Mesendoderm (in vitro differentiated cells): ENCODE measurements at places on chromosomes 3 and 15.

DNA sequence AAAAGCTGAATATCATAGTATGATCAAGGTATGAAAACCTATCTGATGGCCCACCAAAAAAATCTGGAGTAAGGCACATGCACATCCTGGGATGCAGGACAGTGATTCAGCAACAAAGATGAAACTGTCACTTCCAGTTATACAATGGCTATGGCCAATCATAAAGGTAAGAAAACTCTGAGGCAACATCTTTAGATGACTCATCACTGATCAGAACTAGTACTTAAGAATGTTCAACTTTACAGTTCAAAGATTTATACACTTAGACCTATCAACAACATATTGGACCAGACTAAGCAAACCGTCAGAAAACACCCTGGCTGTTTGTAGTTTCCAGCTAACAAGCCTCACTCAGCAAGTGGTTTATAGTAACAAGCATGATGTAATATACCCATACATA is 21.3 kb upstream of the PLCH1 start:
- DNase-seq = no peak

DNA sequence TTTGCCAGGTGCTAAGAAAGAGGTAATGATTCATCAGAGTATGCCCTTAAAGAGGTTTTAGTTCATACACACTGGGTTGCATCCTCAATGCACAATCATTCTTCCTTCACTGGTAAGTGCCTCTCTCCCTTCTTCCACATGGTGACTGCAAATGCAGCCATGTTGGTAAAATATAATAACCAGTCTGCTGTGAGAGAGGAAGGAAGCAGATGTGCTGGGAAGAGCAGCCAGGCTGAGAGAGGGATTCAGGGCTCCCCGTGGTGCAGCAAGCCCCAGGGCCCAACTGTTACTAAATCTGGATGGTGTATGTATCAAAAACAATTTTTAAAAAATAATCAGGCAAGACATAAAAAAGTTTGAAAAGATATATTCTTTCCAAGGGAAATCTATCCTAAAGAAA is 498.1 kb downstream of the MAGI1 start:
- no peak for DNase-seq

- no peak for DNase-seq
Observed at GRCh38 chr15:63523306-63523990, 19.1 kb downstream of the USP3 start.

GRCh38 chr15:90780916-90781315 is 63.8 kb downstream of the BLM start:
- no peak for DNase-seq

- no peak for DNase-seq
Observed at GRCh38 chr3:126859415-126860246, 123.3 kb upstream of the PLXNA1 start.

DNA sequence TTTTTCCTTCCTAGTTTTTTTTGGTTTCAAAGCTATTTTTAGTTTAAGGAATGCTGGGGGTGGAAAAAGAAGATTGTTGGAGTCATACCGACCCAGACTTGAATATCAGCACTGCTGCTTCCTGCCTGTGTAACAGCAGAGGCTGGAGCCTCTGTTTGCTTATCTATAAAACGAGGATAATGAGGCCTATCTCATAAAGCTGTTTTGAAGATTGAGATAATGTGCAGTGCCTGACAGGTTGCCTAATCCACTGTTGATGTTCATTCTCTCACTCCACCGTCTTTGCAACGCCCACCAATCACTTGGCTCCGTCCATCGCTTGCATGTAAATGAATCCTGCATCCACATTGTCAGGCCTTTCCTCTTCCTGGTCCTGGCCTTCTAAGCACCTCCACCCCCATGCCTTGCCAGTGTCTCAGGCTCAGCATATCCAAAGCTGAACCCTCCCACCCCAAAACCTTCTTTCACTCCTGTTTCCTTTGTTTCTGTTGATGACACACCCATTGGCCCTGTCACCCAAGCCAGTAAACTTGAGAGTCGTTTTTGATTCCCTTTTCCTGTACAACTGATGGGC is 94.9 kb downstream of the MEX3B start:
- DNase-seq = peak; percentile 85

DNA sequence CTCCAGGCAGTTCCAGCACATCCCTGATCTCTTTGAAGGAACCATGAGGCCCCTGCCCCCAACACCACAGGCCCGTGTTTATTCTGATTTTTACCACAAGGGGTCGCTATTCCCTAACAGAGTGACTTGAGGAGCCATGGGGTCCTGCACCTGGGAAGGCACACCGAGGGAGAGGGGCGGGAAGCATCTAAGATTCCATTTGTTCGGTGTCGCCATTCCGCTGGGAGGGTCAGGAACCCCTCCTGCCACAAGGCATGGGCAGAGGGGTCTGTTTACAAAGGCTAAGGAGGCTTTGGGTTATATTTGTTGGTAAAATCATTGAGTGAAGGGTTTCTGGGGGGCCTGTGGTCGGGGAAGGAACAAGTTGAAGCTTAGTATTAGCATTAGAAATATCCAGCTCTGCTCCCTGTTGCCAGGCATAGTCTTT is 77.1 kb downstream of the WDR76 start:
- DNase-seq = peak; percentile 92

DNA sequence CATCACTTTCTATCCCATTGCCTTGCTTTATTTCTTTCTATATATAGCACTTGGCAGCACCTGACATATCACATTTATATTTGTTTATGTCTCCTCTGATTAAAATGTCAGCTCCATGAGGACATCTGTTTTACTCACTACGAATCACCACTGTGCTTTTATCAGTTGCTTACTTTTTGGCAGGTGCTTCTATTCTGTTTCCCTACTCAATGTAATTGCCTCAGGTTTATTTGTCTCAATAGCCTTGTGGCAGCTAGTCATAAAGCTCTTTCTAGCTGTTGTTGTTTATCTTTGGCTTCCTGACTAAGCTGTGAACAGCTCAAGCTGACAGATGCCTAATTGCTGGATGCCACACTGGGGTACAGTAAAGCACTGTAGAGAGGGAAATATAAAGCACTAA is 85.5 kb downstream of the VPS13C start:
- no peak for DNase-seq

GRCh38 chr3:53211706-53212702 is 43.8 kb downstream of the TKT start:
- no peak for DNase-seq

DNA sequence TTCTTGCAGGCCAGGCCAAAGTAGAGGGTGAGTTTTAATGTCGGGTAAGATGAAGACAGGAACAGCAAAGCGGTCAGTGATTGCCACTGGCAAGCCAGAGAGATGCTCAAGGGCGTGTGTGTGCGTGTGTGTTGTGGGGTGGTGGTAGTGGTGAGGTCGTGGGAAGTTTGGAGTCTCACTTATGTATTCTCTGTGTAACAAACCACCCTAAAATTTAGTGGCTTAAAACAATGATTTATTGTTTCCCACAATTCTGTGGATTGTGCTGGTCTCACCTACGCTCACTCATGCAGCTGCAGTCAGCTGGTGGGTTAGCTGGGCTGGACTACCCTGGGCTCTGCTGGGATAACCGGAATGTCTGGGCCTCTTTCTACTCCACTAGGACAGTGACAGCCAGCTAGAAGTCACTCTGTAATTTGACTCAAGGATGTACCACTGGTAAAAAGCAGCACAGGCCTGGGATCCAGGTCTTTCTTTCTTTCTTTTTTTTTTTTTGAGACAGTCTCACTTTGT is 50.9 kb upstream of the BHLHE40 start:
- no peak for DNase-seq

DNA sequence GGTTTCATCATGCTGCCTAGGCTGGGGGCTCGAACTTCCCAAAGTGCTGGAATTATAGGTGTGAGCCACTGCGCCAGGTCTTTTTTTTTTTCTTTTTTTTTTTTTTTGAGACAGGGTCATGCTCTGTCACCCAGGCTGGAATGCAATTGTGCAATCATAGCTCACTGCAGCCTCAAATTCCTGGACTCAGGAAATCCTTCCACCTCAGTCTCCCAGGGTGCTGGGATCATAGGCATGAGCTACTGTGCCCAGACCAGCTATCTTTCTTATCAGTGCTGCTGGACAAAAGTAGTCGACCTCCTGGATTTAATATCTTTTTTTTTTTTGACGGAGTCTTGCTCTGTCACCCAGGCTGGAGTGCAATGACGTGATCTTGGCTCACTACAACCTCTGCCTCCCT is 60.8 kb downstream of the TFDP2 start:
- DNase-seq = peak; percentile 50

DNA sequence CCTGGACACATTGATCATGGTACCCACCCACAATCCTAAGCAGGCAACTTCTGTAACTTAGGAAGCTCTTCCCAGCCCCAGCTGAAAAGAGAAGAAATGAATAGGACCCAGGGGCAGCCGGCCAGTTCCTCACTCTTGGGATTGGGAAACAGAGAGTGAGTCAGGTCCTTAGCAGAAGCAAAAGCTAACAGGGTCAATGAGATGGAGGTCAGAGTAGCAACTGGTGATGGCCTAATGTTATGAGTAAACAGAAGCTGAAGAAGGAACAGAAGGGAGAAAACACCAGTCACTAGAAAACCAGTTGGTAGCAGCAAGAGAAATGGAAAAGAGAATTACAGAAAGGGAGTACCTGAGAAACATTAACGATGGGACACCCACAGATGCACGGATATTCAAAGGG is 20.0 kb downstream of the RIOX2 start:
- no peak for DNase-seq

DNA sequence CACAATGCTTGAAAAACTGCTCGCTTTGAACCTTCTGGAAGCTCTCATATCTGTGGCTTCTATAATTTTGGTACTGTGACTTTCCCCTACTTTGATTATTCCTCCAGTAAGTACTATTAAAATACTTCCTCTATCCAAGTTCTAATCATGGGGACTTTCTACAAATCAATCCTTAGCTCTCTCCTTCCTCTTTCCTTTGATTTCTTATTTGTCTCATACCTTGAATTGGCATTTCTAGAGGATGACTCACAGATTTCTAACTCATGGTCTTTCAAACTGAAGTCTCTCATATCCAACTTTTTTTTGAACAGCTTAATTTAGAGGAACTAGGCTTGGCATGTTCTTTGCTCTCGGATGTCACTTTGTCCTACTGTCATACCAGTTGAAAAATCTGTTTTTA is 241.8 kb downstream of the TBC1D5 start:
- DNase-seq = peak; percentile 18

DNA sequence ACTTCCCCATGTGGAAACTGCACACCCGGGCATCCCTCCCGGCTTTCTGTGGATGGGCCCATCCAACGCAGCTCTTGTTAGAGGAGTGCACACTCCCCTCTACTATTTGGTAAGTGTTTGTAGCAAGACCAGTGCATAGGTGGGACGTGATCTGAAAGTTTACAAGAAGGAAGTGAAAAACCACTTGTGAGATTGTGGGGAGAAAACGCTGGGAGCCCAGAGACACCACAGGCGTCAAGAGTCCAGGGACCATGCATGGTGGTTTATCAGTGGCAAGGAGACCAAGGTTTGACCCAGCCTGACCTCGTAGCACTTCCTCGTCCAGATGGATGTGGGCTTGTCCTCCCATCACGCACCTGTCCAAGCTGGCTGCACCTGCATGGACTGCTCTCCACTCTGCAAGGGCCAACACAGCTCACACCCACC is 51.6 kb downstream of the ATP10A start:
- DNase-seq = no peak

DNA sequence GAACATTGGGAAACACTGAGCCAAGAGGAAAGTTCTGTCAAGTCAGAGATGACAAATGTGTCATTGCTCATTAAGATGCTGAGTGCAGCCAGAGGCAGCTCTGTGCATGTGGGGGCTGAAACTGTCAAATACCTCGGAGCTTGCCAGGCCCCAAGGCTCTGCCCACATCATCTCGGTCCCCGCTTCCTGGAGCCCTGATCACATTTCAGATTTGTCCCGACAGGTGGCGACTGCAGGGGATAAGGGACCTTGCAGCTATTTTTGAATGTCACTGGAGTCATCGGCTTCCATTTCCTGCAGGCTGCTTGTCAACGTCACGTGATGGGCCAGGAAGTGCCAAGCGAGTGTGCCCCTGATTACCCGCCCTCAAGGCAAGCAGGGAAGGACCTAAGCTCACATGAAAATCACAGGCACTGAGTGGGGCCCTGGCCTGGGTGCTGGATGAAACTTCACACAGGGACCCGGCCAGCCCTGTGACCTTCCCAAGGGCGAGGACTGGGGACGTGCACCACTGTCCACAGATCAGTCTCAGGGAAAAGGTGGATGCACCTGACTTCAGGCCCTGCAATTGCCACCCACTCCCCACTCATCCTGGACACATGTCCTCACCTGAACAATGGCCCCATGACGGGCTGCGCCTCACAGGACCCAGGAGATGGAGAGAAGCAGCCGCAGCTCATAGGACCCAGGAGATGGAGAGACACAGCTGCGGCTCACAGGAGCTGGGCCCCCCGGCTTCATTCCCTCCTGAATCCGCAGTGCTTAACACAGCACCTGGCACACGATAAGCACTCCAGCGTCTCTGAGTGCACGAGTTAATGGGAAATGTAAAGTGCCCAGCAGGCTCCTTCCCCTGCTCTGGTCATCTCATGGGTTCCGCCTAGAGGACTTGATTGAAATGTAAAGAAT is 73.4 kb downstream of the NUP210 start:
- DNase-seq = peak; percentile 91

GRCh38 chr3:50620420-50620819 is 3.5 kb downstream of the MAPKAPK3 start:
- no peak for DNase-seq

DNA sequence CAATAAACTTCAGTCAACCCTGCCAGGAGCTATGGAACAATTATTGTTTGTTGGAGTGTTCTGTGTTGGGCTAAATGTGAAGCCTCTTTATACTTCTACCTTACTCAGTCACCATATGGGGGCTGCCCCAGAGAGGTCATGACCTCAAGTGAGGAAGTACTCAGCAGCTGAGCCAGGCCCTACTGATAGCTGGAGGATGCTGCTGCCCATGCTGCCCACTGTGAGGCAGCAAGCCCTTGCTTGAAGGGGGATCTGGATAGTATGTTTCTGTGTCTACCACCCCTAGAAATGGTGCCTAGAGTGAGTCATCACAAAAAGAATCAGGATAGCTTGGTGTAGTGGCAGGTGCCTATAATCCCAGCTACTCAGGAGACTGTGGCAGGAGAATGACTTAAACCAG is 4.5 kb upstream of the RPL24 start:
- DNase-seq = no peak

- no peak for DNase-seq
Observed at GRCh38 chr3:57654267-57654666, 38.6 kb downstream of the DENND6A start.

- DNase-seq = no peak
Observed at GRCh38 chr3:125381314-125381713, 6.2 kb upstream of the ZNF148 start.

DNA sequence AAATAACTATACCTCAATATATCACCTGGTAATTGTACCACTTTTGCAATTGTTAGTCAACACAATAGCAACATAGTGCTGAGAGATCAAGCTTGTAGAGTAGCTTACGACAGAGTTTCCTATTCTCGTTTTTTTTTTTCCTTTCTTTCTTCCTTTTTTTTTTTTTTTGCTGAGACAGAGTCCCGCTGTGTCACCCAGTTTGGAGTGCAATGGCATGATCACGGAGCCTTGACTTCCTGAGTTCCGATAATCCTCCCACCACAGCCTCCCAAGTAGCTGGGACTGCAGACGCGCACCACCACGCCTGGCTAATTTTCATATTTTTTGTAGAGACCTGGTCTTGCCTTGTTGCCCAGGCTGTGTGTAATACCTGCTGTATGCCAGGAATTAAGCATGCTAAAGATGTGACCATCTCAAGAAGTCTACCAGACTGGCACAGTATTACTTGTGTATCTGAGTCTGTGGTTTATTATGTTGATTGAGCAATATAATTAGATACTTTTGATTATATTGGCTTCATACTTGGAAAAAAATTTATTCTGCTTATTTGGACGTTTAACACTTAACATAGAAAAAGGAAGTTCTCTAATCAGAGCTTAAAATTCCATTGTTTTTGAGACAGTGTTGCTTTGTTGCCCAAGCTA is 3.0 kb downstream of the SELENOT start:
- DNase-seq = no peak
